ENCODE measurements at places on chromosomes 11 and 22.

GRCh38 chr11:18449251-18449650 is 6.4 kb upstream of the LDHAL6A start:
- no peak for DNase-seq

GRCh38 chr11:128827191-128827893 is 39.8 kb downstream of the KCNJ1 start:
- no peak for DNase-seq

DNA sequence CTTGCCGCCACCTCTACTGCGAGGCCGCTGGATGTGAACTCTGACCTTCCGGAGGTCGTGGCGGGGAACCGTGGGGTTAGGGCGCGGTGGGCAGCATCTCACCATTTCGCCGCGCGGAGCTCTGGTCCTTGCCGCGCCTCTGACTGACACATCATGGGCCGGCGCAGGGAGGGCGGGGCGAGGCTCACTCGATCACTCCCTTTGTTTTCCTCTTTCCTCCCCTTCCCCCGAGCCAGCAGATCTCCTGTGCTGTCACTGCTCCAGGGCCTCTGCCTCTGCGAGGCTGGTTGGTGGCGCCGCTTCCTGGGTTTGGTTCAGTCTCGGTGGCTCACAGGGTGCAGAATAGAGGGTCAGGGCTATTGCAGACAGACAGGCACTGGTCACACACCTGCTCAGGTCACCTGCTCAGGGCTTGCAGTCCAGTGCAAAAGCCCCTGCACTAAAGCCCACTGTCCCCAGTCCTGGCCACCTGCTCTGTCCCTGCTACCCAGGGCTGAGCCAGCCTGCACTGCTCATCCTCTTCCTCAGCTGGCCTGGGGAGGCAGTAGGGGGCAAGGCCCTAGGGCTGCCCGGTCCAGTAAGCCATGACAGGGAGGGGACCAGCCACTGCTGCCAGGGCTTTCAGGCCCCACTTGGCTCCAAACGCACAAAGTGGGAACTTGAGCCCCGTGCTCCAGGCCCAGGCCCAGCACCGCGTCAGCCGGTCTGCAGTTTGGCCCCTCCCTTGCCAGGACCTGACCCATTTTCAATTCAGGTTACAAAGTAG is 36.2 kb downstream of the PISD start:
- no peak for DNase-seq

GRCh38 chr22:30705710-30706651 is 11.3 kb downstream of the OSBP2 start:
- no peak for DNase-seq

- no peak for DNase-seq
Measured at GRCh38 chr22:19691721-19692341, 22.5 kb upstream of the SEPTIN5 start.

DNA sequence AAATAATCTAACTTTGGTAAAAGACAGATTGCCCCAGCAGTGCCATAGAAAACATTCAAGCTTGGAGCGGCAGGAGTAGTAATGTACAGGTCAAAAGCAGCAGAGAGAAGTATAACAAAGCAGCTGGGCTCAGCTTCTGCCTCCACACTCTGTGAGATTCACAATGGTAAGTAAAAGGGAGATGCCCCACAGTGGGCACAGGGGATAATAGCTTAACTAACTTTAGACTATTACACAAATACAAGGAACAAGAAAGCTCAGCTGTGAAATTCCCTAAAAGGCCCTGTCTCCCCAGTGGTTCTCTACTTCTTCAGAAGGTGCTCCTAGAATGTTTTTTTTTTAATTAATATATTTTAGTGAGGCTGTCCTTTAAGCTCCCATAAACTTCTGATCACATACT is 28.0 kb downstream of the RDX start:
- no peak for DNase-seq

GRCh38 chr11:102685754-102686153 is 19.8 kb downstream of the MMP27 start:
- no peak for DNase-seq

GRCh38 chr11:122165607-122166371 is 49.8 kb upstream of the BLID start:
- DNase-seq = no peak

- DNase-seq = no peak
Measured at GRCh38 chr11:44191322-44192016, 96.0 kb downstream of the EXT2 start.

DNA sequence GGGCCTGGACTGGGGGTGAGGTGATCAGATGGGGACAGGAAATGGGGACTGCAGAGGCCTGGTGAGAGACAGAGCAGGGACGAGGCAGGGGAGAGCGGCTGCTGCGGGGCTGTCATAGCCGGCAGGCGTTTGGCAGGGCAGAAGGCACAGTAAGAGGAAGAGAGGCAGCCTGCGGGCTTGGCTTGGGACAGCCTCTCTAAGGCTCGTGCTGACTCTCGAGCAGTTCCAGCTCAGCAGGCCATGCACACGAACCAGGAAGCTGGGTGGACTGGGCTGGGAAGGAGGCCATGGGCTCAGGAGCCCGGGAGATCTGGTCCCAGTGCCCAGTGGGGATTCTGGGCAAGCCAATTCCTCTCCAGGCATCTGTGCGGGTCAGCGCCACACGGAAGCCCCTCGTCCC is 19.6 kb upstream of the EIF3D start:
- DNase-seq = no peak

GRCh38 chr11:32870676-32871075 is 21.9 kb upstream of the QSER1 start:
- peak; percentile 5 for DNase-seq

DNA sequence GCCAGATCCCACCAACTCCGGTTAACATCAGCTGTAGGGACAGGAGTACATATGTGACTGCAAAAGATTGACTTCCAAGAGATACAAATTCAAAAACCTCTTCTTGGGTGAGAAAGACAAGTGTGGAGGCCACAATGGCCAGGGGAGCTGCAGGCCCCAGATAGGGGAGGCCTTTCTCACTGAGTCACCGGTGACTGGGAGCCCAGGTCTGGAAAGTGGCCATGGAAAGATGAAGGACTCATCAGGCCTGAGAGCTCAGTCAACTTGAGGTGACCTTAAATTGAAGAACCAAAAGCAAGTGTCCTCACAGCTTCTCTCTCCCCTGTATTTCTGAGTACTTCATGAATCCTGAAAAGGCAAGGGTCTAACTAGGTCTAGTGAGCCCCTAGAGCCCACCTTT is 90.4 kb upstream of the CLPB start:
- DNase-seq = no peak

DNA sequence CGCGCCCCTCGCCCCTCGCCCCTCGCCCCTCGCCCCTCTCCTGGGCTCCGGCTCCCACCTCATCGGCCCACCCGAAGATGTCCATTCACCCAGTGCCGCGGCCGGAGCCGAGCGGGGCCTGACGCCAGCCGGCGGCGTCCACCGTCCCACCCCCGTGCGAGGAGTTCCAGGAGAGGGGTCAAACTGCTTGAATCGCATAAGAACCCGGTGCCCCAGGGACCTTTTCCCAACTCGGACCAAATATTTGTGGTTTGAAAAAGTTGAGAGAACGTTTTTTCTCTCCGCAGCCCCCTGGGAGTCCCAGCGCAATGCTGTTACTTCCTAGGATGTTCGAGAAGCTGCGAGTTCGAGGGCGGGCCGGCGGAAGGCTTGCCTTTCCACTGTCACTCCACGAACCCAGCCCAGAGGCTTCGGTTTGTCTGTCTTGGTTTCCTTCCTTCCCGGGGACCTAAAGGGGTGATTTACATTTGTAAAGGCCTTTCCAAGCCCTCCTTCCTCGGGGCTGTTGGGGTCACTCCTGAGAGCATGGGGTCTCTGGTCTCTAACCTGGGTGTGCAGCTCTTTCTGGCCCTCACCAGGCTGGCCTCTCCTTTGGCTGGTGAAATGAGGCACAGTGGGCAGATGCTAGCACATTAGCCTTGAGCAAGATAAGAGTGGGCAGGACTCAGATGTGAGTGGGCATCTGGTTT is 38.0 kb downstream of the ETS1 start:
- no peak for DNase-seq

GRCh38 chr22:25375683-25376082 is 156.2 kb downstream of the CRYBB2 start:
- DNase-seq = no peak

GRCh38 chr11:46341454-46341853 is 5.8 kb upstream of the DGKZ start:
- no peak for DNase-seq

DNA sequence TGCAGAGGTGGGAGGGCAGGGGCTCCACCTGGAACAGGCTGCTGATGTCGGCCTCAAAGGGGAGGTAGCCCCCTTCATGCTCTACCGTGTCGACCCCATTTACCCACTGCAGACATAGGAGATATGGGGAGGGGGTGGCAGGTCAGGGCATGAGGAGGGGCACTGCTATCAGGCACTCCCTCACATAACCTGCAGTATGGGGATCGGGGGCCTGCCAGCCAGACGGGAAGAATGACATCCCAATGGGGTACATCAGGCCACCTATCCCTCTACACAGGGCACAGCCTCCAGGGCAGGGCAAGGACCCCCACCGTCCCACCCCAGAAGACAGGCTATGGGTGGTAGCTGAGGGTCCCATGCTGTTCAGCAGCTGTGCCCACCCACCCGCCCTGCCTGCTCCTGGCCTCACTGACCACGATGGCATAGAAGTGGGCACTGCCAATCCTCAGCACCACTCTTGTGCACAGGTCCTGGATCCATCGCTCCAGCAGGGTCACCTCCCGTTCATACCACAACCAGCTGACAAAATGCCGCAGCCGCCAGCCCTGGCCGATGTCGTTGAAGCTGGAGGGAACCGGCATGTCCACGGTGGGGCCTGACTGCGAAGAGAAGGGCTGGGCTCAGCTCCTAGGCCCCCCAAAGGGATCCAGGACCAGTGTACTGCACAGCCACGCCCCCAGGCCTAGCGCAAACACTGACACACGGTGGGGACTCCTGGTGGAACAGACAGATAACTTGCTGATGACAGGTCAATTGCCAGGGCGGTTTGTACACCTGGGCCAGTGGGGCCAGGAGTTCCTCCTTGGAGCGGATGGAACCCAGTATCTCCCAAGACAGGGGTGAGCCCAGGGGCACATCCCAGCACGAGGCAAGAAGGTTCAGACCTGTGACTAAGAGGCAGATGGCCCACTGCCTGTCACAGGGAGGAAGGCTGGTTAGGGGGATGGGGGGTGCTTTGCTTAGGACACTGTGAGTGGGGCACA is 24.1 kb downstream of the RGL4 start:
- no peak for DNase-seq

DNA sequence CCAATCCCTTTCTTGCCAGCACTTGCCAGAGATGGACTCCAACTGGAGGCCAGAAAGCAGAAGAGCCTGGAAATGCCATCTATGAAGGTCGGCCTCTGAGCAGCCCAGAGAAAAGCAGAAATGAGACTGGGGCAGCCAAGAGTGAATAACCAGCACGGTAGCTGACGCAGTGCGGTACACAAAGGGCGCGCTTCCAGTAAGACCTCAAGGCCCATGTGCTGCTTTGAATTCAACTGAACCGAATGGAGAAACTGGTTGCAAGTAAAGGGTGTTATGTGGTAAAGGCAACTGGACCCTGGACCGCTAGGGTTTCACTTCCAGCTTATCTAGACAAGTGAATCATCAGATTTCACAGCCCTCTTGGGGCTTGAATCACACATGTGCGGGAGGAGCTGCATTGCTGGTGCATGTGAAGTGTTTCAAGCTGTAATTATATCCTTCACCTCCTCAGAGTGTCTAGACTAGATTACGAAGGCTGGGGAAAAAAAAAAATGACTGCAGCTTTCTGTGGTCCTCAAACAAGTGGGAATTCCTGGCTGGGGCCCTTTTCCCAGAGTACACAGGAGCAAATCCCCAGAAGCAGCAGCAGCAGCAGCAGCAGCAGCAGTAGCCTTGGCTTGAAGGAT is 128.9 kb downstream of the CCDC34 start:
- no peak for DNase-seq

DNA sequence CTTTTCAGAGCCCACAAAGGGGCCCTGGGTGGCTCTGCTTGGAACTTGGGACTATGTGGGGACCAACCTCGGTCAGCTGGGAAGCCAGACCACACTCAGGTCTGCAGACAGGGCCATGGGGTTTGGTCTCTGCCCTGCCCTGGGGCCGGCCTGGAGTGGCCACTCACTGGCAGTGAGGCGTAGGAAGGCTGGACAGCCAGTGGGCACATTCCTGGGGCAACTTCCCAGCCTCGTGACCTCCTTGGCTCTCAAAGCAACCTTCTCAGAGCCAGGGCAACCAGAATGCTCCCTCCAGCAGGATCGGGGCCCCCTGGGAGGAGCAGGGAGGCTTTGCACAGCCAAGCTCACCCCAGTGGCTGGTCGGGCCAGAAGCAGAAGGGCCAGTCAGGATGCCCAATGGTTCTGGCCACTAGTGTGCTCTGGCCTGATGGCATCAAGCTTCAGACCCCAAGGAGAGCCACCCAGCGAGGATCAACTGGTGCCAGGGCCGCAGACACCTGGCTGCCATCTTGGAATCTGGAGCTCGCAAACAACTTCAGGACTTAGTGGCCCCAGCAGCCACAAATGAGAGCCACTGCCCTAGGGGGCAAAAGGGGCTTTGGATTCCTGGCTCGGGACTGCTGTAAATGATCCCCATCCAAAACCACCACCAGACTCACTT is 87.1 kb downstream of the MYEOV start:
- DNase-seq = no peak

GRCh38 chr11:117652521-117652920 is 144.5 kb downstream of the DSCAML1 start:
- no peak for DNase-seq

DNA sequence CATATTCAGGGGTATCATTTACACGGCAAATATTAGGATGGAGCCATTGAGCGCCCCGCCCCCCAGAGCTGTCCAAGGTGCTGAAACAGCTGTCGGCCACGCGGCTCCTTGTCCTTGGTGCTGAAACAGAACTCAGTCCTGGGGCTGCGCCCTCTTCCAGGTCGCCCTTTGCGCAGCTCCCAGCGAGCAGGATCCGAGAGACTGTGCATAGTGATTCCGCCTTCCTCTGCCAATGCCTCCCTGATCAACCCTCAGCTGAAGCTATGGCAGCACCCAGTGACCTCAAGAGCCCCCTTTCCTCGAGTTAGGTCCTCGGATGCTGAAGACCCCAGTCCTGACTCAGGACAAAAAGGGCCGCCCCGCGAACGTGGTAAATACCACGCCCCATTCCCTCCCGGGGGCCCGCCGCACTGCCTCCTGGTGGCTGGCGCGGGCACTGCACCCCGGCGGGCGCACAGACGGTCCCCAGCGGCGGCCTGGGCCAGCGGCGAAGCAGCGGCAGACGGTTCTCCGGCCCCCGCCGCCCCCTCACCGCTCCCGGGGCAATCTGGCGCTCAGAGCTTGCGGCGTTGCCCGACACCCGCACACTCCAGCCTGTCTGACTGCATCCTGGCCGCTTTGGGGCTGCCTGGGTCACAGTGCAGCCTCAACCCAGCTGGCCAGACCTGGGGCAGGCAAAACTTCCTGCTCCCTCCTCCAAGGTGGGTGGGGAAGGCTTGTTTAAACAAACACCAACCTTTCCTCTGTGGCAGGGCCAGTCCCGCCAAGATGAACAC is 13.4 kb downstream of the SYT7 start:
- peak; percentile 41 for DNase-seq
